ENCODE measurements at places on chromosomes 16 and 17.

DNA sequence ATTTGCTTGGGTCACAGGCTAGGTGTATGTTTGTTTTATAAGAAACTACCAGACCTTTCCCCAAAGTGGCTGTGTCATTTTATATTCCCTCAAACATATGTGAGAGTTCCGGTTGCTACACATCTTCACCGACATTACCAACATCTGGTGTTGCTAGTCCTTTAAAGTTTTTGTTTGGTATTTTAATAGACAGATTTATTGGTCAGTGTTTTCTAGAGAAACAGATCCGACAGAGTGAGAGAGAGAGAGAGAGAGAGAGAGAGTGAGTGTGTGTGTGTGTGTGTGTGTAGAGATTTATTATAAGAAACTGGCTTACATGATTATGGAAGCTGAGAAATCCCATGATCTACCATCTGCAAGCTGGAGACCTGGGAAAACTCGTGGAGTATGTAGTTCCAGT lies 31.0 kb downstream of the LDHD start:
- peaks cover 24% of the 10 kb centered on the region for H3K4me1 ChIP-seq
- DNase-seq: no peak
- no peaks in the 10 kb centered on the region for H3K27me3 ChIP-seq
- no peak overlapping the region for H3K4me3 ChIP-seq
- H3K36me3 ChIP-seq: no peaks in the 10 kb centered on the region
- no peak overlapping the region for H3K27ac ChIP-seq

GRCh38 chr17:29205047-29205446 lies 24.8 kb upstream of the MYO18A start:
- H3K4me1 ChIP-seq: no peaks in the 10 kb centered on the region
- DNase-seq: no peak
- H3K36me3 ChIP-seq: no peaks in the 10 kb centered on the region

GRCh38 chr17:39979893-39980350 lies 685 bp upstream of the PSMD3 start:
- peak overlapping the region; percentile 69 for H3K27ac ChIP-seq
- H3K36me3 ChIP-seq: no peaks in the 10 kb centered on the region
- peaks cover 12% of the 10 kb centered on the region for H3K4me1 ChIP-seq
- peak overlapping the region; percentile 13 for H3K4me3 ChIP-seq
- peak; percentile 60 for DNase-seq

- H3K36me3 ChIP-seq: no peaks in the 10 kb centered on the region
- no peak for DNase-seq
- no peaks in the 10 kb centered on the region for H3K4me1 ChIP-seq
Measured at GRCh38 chr16:23768581-23768980, 13.8 kb downstream of the CHP2 start.

GRCh38 chr16:56980201-56980535 lies 9.2 kb upstream of the NLRC5 start:
- no peak for DNase-seq
- H3K4me3 ChIP-seq: no peak overlapping the region
- H3K27me3 ChIP-seq: no peaks in the 10 kb centered on the region
- no peaks in the 10 kb centered on the region for H3K36me3 ChIP-seq
- H3K27ac ChIP-seq: no peak overlapping the region

- no peaks in the 10 kb centered on the region for H3K4me1 ChIP-seq
- no peaks in the 10 kb centered on the region for H3K27me3 ChIP-seq
- H3K27ac ChIP-seq: no peak overlapping the region
- no peak for DNase-seq
- H3K36me3 ChIP-seq: no peaks in the 10 kb centered on the region
Measured at GRCh38 chr16:50303605-50304466, 37.5 kb downstream of the ADCY7 start.

- H3K27ac ChIP-seq: no peak overlapping the region
- H3K36me3 ChIP-seq: no peaks in the 10 kb centered on the region
- no peaks in the 10 kb centered on the region for H3K27me3 ChIP-seq
- no peak overlapping the region for H3K4me3 ChIP-seq
Measured at GRCh38 chr16:47523342-47524006, 62.3 kb downstream of the PHKB start.

Data from hepatocyte (in vitro differentiated cells).